CD4-positive, alpha-beta T cell treated with Interleukin-15 for 1 hour (primary cell): ENCODE measurements at places on chromosomes 13 and 19.
A peak's percentile ranks its signal among the peaks of the same experiment; 100 is the strongest.

GRCh38 chr19:44582581-44583265, 30.6 kb upstream of the IGSF23 start:
- no peak for DNase-seq

GRCh38 chr13:80036845-80037504, 304.0 kb downstream of the SPRY2 start:
- DNase-seq, result peak; percentile 36

DNA sequence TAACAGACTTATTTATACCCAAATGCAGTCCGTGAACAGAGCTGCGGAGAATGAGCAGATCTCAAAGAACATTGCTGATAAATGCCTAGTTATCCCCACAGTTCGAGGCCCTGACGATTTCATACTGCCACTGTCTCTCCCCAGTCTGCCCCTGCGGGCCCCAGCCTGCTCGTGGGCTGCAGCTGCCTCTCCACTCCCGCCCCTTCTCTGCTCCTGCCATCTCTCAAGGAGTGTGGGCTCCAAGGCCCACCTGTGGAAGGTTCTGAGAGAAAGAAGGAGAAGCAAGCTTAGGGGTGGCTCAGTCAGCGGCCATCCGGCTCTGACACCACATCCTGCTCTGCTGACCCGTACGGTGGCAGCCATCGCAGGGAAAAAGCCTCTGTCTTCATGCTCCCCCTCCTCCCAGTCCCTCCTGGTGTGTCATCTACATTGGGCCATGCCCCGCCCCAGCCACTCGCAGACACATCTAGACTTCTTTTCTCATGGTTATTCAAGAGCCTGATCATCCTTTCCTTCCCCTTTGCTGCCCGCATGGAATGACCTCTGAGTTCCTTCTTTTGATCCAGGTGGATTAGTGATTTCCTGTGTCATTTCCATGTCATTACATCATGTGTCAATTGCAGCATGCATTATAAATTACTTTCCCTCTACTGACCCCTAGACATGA, 52.0 kb downstream of the EPS15L1 start:
- DNase-seq, result no peak

DNA sequence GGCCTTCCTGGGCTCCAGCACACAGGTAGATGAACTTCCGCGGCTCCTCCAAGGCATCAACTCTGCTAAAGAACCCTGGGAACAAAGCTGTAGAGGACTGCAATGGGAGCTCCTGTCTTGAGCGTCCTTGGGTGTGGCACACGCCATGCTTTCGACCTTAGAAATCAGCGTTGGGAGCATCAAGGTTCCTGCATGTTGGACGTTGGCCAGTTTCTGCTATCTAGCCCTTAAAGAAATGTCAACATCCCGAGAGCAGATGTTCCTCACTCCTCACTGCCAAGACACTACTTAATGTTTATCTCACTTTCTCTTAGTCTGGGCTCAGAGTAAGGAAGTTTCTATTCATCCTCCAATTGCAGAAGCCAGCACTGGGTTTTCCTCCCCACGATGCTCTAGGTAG, 70.6 kb upstream of the MEDAG start:
- DNase-seq, result no peak

DNA sequence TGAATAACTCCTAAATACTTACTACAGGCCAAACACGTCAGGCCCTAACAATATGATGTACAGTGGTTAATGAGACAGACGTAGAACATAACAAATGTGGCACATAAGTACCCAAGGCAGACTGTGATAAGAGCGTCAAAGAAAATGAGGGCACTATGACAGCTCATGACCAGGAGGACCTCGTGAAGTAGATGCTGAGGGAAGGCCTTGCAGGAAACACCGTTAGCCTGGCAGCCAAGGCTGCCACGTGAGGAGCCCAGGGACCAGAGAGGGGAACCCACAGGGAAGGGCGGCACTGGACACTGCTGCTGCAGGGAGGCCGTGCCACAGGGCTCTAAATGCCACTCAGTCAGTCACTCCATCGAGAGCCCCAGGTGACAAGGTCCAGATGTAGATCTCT, 5.7 kb downstream of the TUBGCP3 start:
- no peak for DNase-seq

GRCh38 chr13:76769271-76769791, 116.9 kb downstream of the KCTD12 start:
- DNase-seq, result no peak

- no peak for DNase-seq
Measured at GRCh38 chr13:109436841-109437240, 349.5 kb downstream of the IRS2 start.

DNA sequence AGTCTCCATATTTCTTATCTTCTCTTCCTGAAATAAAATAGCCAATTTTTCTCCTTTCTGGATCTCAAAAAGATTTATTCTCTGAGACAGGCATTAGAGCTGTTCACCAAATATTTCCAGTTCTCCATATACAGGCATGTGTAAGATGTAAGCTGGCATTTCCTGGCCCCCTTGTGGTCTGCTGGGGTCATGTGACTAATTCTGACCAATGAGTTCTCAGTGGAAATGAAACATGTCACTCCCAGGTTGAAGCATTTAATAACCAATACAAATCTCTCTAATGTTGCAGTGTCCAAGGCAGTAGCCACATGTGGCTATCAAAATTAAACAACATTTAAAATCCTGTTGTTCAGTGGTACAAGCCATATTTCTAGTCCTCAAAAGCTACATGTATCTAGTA, 14.8 kb upstream of the CACNA1A start:
- no peak for DNase-seq

GRCh38 chr13:111209613-111210012, 94.5 kb downstream of the ARHGEF7 start:
- DNase-seq, result no peak

GRCh38 chr19:45275370-45275971, 24.4 kb downstream of the MARK4 start:
- no peak for DNase-seq

- DNase-seq, result no peak
Measured at GRCh38 chr19:38708413-38709024, 35.8 kb downstream of the CAPN12 start.

GRCh38 chr19:51680474-51680873, 12.7 kb upstream of the SPACA6 start:
- no peak for DNase-seq

DNA sequence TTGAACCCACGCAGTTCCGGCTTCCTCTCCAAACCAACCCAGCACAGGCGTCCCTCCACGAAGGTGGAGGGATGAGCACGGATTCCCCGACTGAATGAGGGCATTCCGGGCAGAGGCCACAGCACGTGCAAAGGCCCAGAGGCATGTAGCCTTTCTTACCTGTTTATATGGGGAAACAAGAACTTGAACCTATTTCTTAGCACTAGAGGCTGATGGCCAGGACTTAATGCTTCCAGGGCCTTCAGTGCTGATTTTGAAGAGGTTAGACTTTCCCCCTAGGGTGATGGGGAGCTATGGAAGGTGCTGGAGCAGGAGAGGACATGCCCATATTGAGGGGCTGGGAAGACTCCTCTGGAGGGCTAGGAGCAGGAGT, 2.0 kb downstream of the MAST3 start:
- DNase-seq, result no peak

DNA sequence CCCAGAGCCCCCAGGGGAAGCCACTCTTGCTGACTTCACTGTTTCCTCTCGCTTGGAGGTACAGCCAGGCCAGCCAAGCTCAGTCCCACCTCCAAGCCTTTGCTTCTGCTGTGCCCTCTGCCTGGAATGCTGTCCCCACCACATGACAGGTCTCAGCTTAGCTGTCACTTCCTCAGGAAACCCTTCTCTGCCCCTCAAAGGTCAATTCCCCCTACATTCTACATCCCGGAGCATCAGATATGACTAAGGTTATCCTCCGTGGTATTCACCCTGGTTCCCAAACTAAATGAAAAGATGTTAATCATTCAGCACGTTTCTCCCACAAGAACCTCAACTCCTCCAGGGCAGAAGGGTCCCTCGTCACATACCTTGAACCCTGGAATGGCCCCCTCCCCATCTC, 53.5 kb downstream of the PTPRS start:
- DNase-seq, result no peak

GRCh38 chr13:32013181-32013580, 18.4 kb upstream of the FRY start:
- DNase-seq, result no peak

- DNase-seq, result no peak
Measured at GRCh38 chr19:32802840-32803239, 66.7 kb downstream of the SLC7A9 start.

DNA sequence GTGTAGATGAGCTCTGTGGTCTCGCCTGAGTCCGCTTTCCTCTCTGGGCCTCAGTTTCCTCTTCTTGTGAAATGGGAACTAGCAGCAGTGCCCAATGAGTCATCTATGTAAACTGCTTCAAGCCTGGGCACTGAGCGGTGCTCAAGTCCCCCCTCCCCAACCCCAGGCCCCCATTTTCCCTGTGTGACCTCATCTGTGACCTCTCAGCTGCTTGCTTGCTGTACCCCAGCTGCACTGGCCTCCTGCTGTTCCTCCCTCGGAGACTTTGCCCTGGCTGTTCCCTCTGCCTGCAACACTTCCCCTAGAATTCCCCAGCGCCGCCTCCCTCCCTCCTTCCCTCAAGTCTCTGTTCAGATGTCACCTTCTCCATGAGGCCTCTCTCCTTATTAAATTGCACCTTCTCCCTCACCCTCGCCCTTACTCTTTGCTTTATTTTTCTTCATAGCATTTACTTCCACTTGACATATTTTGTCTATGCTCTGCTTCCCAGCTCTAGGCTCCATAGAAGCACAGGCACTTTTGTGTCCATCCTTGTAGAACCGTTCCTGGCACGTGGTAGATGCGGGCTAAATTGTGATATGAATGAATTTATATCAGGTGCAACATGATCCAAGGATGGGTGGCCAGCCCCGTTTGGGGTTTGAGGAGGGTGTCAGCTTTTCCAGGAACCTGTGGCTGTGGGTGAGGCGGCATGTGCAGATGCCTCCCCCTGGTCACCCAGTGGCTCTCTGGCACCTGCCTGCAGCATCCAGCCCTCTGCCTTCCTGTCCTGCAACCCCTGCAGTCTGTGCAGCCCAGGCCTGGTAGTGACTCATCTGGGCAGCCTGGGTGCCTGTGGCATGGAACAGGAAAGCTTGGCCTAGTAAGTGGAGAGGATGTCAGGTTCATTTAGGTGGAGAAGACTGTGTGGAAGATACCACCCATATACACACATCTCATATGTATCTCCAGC, 26.3 kb downstream of the SIPA1L3 start:
- DNase-seq, result peak; percentile 23

DNA sequence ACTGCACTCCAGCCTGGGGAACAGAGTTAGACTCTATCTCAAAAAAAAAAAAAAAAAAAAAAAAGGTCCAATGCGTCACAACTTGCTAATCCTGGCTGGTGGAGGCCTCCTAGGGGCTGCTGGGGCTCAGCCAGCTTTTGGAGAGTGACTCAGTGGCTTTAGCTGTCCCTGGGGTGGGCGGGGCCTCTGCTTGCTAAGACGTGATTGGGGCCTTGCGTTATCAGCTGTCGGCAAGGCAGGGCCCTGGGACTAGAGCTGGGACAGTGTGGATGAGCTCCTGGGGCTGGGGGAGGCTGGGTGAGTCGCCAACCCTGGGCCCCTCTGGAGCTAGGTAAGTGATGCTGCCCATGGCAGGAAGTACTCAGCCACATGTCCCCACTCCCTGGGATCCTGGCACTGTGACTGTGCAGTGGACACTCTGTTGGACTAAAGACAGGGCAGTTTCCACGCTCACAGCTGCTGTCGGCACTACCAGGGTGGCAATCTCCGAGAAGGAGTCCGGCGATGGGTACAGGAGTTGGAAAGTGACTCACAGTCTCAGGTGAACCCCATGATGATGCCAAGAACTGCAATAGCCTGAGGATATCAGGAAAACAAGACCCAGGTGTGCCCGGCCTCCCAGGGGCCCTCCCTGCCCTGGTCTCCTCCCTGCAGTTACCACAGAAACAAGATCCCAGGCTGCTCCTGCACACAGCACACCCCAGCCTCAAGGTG, 32.2 kb downstream of the F2RL3 start:
- DNase-seq, result no peak

- no peak for DNase-seq
Measured at GRCh38 chr19:46878613-46879375, 18.0 kb downstream of the ARHGAP35 start.

GRCh38 chr19:1954532-1954933, 13.6 kb downstream of the CSNK1G2 start:
- DNase-seq, result no peak

DNA sequence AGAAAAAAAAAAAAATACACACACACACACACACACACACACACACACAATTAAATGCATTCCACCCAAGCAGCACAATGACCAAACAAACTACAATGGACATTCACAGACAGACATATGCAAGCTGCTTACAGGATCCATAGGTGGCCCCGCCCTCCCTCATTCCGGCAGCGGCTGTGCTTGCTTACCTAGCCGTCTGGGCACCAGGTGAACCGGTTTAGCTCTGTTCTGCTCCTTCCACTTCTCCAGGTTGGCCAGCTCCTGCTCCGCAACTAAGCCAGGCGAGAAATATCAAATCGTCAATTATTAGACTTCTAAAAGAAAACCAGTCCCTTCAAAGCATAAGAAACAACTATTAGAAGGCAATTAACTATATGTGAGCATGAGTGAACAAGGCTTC, 23.1 kb downstream of the EPSTI1 start:
- no peak for DNase-seq

- DNase-seq, result peak; percentile 51
Measured at GRCh38 chr13:113742000-113742441, 17.0 kb upstream of the TMEM255B start.

- no peak for DNase-seq
Measured at GRCh38 chr13:20457670-20458069, 68.0 kb downstream of the CRYL1 start.

- DNase-seq, result no peak
Measured at GRCh38 chr13:111947026-111947810, 119.7 kb upstream of the SOX1 start.

DNA sequence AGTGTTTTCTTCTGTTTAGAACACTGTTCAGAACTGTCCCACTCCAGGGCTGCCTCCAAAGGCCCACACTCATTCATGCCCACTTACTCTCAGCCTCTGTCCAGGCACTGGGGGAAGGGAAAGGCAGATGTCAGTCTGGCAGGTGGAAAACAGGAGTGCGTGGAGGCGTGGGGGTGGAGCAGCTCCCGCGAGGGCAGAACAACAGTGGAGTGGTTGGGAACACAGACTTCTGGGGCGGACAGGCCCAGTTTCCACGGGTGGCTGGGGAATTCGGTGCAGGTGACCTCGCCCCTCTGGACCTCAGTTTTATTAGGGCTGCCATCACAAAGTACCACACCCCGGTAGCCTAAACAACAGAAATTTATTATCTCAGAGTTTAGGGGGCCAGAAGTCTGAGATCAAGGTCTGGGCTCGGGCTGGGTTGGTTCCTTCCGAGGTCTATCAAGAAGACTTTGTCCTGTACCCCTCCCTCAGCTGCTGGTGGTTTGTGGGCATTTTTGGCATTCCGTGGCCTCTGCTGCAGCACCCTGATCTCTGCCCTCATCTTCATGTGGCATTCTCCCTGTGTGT, 59.7 kb downstream of the SIPA1L3 start:
- no peak for DNase-seq

- no peak for DNase-seq
Measured at GRCh38 chr13:72151241-72151640, 284.2 kb upstream of the DACH1 start.

DNA sequence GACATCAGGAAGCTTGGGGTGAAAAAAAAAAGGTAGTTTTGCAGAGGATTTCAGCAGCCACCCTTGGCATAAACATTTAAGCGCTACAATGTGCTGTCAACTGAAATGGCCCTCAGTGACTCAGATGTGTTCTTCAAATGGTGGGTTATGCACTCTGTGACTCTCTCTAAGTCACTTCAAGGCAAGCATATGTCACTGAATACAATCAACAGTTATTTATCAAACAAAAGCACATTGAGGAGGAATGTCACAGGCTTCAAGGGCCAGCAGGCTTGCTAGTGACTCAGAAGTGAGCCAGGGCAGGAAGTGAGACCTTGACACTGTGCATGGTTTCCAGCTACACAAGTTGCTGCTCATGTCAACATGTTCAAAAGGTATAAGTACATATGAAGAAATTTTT, 523.7 kb upstream of the HTR2A start:
- no peak for DNase-seq
